ENCODE measurements at places on chromosomes 4 and X.
A peak's percentile ranks its signal among the peaks of the same experiment; 100 is the strongest.

GRCh38 chrX:45133465-45133864 is 67.2 kb downstream of the DIPK2B start:
- DNase-seq = no peak

DNA sequence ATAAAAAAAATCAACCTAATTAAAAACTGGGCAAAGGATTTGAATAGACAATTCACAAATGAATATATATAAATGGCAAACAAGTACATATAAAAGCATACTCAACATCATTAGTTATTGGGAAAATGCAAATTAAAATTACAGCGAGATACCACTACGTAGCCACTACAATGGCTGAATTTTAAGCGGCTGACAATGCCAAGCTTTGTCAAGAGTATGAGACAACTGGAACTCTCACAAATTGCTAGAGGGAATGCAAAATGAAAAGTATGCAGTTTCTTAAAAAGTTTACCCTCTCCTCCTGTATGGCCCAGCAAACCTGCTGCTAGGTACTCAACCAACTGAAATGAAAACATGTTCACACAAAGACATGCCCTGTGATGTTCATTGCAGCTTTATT is 34.8 kb downstream of the ZFP42 start:
- DNase-seq = no peak

DNA sequence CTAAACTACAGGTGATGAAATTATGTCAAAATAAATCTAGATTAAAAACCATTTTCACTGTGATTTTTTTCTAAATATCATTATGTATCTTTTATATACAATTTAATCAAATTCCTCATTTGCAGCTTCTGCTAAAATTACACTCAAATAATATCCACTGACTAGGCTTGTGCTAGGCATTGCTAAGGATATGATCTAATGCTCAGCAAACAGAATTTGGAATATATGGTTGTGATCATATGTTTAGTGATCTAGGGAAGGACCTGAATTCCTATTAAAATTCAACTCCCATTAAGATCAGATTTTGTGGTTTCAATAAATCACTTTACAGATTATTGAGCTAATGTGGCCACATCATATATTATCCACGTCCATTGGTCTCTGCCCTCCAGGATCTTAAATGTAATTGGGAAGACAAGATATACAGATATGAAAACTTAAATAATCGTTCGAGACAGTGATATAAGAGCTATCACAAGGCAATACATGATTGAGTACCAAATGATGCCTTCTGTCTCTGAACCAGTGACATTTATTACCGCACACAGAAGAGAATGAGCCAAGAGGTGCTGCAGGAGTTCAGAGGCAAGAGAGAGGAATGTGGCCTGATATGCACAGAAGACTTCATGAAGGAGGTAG is 206.0 kb upstream of the RPS6KA3 start:
- no peak for DNase-seq

- DNase-seq = no peak
Observed at GRCh38 chrX:9656871-9657270, 108.8 kb downstream of the GPR143 start.

GRCh38 chrX:40109288-40110008 is 11.7 kb upstream of the BCOR start:
- DNase-seq = peak; percentile 42

- no peak for DNase-seq
Observed at GRCh38 chr4:91233164-91233563, 1070.6 kb upstream of the GRID2 start.

DNA sequence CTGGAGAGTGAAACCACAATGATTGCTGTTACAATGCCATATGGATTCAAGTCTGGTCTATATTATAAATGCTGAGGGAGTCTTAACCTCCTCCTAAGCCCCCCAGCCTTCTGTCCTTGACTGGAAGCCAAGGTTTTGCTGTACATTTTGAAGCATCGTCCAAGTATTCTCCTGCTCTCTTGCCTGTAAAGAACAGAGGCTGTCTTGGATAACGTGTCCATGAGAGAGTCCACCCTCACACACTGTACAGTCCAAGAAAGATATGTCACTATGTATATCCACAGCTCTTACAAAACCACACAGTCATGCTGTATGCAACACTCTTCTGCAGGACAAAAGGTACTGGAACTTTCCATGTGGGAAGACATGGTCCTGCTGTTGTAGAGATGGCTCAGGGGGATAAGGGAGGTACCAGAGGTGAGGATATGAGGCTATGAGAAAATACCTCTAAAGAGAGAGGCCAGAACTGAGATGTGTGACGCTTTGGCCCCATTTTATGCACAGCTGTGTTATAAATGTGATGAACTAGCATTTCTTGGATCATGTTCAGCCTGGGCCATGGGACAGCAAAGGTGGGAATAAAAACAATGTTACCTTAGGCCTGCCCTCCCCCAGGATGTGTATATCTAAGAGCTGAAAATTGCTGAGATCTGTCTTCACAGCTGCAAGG is 678.6 kb downstream of the IQCM start:
- no peak for DNase-seq

DNA sequence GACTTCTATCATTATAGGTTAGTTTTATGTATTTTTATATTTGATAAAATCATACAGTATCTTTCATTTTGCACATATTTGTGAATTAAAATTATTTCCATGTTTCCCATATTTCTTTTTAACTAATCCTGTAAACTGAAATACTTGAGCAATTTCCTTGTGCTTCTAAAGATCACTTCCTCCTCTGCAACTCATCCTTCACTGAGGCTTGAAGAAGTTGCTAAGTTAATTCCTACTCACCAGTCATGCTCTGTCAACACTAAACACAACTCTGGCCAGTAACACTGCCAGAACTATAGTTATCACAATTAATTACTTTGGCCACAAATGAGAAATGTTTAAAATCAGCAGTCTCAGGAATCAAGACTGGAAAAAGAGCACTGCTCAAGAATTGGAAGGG is 6.7 kb downstream of the SPATA4 start:
- DNase-seq = no peak

GRCh38 chrX:14801136-14801535 is 71.7 kb downstream of the FANCB start:
- no peak for DNase-seq

DNA sequence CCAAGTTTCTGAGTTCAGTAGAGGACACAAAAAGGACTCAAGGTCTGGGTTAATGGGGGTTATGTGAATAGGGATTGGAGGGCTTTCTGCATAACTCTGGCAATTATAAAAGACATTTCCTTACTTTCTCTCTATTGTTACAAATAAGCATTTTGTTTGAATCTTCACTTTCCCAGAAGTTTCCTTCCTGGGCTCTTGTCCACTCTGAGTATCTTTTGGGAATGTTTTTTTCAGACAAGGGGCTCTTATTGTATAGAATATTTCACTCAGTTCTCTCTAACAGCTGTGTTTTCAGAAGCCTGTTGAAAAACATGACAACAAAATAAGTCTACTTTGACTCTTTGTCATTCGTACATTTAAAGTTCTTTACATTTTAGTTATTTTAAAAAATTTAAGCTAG is 57.6 kb upstream of the MAP9 start:
- DNase-seq = no peak

DNA sequence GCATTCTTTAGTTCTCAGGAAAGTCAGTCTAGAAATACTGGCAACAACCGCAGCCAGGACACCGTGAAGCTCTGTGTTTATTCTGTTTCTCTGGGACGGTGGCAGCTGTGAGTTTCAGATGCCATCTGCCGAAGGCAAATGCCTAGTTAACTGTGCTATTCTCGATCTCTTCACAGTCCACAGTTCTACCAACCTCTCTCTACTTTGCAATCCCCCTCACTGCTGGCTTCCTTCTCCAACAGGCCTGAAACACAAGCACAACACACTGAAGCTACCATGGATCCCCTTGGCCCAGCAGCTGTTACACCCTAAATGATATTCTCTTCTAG is 118.8 kb downstream of the ZNF827 start:
- DNase-seq = no peak

- DNase-seq = no peak
Observed at GRCh38 chr4:38600575-38600974, 63.4 kb upstream of the KLF3 start.

DNA sequence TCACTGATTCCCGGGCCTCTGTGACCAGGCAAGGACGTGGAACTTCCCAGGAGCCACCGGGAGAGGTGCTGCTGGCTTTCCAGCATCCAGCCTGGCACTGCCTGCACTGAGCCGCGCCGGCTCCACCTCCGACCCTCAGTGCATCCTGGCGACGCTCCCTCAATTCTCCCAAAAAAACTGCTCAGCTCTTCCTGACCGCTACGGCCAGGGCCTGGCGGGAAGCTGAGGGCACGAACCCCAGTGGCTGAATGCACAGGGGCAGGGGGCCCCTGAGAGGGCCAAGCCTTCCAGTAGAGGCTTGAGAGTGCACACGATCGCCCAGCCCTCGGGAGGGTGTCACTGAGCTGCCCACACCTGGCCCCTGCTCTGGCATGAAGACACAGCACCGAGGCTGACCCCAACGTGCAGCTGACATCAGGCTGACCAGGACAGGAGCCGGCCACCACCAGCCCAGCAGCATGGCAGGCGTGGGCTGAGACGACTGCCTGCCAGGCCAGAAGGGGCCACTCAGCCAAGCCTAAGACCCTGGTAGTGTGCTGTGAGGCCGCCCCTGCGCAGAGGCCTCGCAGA is 6.9 kb downstream of the CTBP1 start:
- DNase-seq = no peak

DNA sequence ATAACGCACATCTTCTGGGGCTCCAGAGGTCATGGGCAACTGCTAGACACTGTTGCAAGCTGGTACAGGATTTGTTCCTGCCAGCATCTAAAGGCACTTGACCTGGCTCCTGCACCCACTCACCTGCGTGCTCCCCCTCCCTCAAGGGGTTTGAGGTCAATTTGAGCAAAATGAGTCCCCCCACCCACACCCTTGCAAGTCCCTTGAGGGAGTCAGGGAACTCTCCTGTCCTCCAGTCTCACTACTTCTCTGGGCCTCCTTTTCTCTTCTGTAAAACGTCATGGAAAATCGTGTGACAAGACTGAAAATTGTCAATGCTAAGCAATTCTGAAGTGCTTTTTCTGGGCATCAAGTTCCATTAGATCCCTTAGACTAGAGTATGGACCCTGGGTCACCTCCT is 39.9 kb upstream of the PGK1 start:
- no peak for DNase-seq

DNA sequence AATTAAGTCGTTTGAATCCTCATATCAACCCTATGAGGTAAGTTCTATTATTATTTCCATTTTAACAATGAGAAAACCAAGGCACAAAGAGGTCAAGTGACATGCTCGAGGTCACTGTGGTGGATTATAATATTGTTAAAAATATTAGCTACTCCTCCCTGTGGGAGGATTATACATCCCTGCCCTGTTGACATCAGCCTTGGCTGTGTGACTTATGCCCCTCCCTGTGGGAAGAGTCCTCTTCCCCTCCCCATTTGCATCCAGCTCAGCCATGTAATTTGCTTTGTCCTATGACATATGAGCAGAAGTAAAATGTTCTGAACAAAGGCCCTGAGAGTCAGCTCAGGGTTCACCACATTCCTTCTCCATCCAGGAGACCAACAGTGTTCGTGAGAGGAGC is 152.7 kb upstream of the ZIC3 start:
- no peak for DNase-seq

GRCh38 chr4:11912886-11913285 is 484.2 kb upstream of the HS3ST1 start:
- no peak for DNase-seq

DNA sequence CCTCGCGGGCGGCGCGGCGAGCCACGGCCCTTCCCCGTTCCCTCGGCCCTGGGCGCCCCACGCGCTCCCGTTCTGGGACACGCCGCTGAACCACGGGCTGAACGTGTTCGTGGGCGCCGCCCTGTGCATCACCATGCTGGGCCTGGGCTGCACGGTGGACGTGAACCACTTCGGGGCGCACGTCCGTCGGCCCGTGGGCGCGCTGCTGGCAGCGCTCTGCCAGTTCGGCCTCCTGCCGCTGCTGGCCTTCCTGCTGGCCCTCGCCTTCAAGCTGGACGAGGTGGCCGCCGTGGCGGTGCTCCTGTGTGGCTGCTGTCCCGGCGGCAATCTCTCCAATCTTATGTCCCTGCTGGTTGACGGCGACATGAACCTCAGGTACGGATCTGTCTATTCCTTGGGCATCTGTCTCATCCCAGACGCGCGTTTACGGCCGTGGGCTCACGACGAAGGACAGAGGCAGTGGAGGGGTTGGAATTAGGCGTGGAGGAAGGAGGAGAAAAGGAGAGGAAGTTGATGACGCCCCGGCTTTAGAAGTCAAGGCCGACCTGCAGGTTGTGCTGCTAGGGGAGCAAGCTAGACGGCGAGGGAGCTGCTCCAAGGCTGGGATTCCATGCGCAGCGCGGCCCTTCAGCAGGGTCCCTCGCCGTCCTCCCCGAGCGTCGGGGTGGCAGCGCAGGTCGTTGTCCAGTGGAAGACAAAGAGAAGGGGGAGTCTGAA is 792 bp downstream of the SLC10A4 start:
- peak; percentile 33 for DNase-seq
